ENCODE measurements at places on chromosomes 4 and X.

DNA sequence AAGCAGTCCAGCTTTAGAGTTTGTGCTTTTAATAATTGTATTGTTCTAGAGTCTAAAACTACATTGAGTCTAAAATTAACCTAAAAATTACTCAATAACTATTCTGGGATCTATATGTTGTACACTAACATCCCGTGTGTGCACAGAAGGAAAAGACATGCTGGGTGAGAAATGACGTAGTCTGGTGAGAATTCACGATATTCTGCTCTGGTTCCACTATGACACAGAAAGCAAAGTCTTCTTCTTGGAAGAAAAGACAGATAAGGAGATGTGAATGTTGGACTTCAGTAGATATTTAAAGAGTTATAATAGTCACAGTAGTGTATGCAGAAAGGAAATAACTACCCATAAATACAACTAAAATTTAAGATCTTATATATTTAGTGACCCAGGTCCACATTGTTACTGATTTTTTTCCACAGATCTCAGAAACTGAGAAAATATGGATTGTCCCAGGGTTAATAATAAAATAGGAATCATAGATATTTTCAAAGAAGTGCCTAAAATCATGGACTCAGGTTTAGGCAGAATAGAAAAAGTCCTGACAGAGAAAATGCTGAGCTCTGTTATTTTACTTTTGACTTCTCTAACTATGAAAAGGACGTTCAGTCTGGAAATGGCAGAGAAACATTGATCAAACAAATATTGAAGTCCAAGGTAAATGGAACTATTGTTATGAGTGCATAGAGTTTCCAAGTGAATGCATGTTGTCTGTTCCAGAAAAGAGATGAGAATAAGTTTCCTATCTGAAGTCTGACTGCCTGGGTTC is 170.7 kb downstream of the ANKRD50 start:
- DNase-seq = no peak

DNA sequence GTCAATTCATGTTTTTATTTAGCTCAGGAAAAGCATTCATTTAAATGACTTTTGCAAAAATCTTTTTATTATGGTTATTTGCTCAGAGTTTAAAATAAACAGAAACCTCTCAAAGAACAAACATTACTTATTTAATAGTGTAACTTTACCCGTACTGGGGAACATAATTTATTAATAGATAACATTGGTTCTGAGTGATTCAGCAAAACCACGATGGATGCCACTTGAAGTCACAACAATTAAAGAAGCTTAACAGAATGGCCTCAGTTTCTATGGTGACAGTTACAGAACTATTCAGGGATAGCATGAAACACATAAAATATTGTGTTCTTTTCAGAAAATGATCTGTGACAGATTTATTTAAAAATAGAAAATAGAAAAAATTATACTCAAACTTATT is 368.7 kb downstream of the CCSER1 start:
- no peak for DNase-seq

- no peak for DNase-seq
These were observed 155.8 kb downstream of the PPARGC1A start for GRCh38 chr4:23734000-23734399.

GRCh38 chrX:40326186-40326965 is 228.6 kb upstream of the BCOR start:
- no peak for DNase-seq

- no peak for DNase-seq
These were observed 50.8 kb downstream of the SLC2A9 start for GRCh38 chr4:9970399-9971011.

- DNase-seq = no peak
These were observed 332.7 kb downstream of the UNC5C start for GRCh38 chr4:95215991-95216605.

DNA sequence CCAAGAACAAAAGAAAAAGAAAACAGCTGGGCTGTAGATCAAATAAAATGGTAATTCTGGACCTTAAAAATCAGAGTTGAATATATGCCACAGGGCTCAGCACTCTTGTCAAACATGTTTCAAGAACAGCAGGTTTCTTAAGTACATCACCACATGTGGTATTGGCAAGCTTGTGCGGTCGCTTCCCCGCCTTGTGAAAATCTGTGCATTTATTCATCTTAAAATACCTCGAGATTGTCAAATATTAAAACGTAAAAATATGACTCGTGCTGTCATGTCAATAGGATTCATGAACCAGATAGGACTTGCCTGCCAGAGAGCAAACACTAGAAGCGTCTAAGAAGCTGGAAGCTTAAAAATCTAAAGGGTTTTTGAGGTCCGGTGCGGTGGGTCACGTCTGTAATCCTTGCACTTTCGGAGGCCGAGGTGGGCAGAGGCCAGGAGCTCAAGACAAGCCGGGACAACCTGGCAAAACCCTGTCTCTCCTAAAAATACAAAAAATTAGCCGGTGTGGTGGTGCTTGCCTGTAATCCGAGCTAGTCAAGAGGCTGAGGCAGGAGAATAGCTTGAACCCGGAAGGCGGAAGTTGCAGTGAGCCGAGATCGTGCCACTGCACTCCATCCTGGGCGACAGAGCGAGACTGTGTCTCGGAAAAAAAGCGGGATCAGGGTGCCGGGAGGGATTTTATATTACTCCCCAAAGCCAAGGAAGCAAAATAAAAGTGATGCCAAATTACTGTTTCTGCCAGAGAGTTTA is 40.2 kb upstream of the TMEM154 start:
- no peak for DNase-seq

DNA sequence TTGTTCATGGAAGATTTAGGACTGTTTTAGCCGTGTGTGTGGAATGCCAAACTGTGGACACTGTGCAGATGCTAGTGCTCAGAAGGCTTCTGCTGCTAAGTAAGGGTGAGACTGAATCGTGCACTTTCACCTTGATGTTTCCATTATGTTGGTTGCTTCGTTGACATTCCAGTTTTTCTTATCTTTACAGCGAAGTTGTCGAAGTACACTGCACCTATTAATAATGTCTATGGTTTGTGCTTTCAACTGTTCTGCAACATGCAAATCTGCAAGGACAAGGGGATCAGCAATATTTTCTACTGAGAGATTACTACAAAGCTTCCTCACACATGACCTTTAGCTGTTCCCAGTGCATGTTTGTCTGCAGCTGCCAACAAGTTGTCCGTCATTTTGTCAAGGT is 67.7 kb downstream of the UGT2A3 start:
- DNase-seq = no peak

DNA sequence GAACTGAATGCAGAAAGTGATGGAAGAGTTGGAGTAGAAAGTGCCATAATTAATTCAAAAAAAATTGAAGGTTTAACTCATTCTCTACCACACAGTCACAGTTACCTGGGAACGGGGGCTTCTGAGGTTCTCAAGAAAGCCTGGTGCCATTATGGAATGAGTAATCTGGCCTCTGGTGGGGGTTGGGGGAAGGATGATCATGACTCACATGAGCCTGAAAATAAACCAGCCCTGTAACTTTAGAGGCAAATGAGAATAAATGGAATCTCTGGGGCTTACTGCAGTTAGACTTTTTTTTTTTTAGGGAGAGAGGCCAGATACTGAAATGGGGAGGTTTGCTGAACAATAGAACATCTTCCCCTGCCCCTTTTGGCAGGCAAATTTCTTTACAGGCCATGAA is 55.3 kb downstream of the SOD3 start:
- no peak for DNase-seq

GRCh38 chr4:147928400-147928799 is 196.5 kb downstream of the ARHGAP10 start:
- DNase-seq = no peak

DNA sequence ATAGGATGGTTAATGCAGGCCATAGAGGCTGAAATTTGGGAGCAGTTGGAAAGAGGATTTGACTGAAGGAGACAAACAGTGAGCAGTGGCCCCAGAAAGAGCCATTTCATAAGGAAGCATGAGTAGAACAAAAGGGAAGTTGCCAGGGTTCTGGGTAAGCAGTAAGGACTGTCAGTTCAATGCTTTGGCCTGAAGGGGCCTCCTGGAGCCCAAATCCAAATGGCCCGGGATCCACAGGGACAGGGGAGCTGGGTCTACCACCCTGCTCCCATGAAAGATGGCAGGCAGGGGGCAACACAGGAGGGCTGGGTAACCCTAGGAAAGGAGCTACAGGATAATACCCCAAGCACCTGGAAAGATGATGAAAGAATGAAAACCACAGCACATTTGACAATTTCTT is 4.1 kb upstream of the INTS6L start:
- DNase-seq = no peak

- DNase-seq = no peak
These were observed 95.2 kb downstream of the MANBA start for GRCh38 chr4:102665527-102665926.

GRCh38 chr4:72606751-72607150 is 37.7 kb upstream of the ADAMTS3 start:
- no peak for DNase-seq

DNA sequence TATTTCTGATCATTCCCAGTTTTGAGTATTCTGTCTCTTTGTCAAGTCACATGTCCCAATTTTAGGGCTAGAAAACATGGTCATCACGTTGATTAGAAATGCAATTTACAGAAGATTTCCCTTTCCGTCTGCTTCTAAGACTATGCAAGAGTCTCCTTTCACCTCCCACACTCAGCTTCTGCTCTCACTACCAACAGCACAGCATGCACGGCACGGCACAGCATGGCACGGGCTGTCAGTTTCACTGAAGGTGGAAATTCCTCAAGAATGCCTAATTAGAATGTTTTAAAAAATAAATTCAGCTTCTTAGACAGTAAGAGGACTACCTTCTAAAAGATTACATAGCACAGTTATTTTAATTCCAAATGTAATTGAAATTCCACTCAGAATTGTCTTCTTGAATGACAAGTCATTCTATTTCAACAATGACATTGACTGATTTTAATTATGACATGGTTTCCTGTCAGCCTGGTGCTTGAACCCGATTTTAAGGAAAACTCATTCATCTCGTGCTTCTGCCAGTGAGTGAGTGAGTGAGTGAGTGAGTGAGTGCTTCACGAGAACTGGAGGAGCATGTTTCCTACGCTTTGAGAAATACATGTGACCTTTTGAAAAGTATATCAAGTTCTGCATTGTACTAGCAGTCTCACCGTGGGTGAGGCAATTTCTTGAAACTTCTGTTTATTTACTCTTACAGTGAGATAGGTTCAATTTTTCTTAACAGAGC is 124.8 kb upstream of the SORBS2 start:
- no peak for DNase-seq

DNA sequence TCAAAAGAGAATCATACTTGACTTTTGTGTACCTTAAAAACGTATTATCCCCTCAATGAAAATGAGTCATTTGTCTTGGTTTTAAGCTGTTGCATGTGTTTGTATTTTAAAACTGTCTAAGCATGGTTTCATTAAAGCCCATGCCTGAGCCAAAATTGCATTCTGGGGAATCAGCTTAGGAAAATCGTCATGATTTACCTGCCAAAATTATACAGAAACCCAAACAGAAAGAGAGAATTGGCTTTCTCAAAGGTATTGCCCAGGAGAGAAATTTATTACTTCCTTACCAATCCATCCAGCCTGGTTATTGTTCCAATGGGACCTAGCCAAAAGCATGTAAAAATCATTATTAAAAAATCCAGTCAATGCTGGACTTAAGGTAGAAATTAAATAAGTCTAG is 37.6 kb downstream of the GPR174 start:
- DNase-seq = no peak

GRCh38 chr4:123233136-123233768 is 163.3 kb upstream of the SPRY1 start:
- DNase-seq = no peak

GRCh38 chr4:63553123-63553522 is 856.1 kb downstream of the TECRL start:
- no peak for DNase-seq

DNA sequence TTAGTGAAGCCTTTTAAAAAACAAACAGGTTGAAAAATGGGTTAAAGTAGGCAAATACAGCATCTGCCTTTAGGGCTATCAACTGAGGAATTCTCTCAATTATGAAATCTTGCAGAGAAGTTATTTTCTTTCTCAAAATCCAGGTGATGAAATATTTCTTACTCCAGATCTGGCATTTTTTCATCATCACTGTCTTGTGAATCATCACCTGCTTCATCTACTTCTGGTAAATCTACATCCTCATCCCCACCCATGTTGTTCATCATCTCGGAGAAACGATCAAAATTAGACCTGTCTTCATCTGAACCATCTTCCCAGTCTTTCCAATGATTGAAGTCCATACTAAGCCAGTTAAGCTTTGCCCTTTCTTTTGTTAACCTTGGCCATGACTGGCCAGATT is 33.3 kb upstream of the HPF1 start:
- DNase-seq = no peak

DNA sequence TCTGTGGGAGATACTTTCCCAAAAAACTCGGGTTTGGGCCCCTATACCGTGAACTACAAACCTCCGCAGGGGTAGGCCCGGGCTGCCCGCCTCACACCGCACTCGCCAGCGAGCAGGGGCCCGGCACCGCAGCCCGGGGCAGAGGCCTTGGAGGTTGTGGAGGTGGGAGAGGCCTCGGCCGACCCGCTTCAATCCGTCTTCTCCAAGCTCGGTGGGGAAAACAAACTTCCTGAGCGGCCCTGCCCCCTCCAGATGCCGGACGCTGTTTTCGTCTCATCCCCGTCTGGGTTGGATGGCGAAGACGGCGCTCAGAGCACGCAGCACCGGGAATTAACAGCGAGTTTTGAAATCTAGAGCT is 442 bp upstream of the MCUB start:
- no peak for DNase-seq

GRCh38 chrX:106783716-106784115 is 18.8 kb upstream of the TBC1D8B start:
- DNase-seq = no peak
